Left cardiac atrium (tissue), 4 donors: ENCODE measurements at places on chromosomes 16 and 17. TPM values are rescaled to one million over a fixed set of nuclear protein-coding genes. Genes with fewer than 3 reads are reported as not detected.

The SLC38A8 gene
- total RNA-seq, result not detected

The NF1 gene
- total RNA-seq, result 39.3 TPM

The GSG1L2 gene
- total RNA-seq, result not detected

The TNP2 gene
- not detected for total RNA-seq

The RILP gene
- total RNA-seq, result 44.5 TPM

The SETD6 gene
- total RNA-seq, result 10.7 TPM
